ENCODE measurements at places on chromosomes 16 and 17. TPM values are rescaled to one million over a fixed set of nuclear protein-coding genes. Genes with fewer than 3 reads are reported as not detected.

DNA sequence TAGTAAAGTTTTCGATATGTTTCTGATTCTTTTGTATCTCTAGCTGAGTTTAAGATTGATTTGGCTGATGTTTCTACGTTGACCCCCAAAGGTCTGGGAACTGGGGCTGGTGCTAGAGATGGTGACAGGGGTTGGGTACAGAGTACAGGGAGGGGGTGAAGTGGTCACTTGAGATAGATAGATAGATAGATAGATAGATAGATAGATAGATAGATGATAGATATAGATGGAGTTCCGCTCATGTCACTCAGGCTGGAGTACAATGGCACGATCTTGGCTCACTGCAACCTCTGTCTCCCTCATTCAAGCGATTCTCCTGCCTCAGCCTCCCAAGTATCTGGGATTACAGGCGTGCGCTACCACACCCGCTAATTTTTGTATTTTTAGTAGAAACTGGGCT lies 1.8 kb upstream of the FBRS start:
- no peak overlapping the region for H3K4me3 ChIP-seq
- no peak for DNase-seq
- H3K4me1 ChIP-seq, result peaks cover 13% of the 10 kb centered on the region
- H3K27me3 ChIP-seq, result no peaks in the 10 kb centered on the region
- no peak overlapping the region for H3K27ac ChIP-seq

PLXDC1 gene
- 32.3 TPM for total RNA-seq

CCDC92B gene
- 0.18 TPM for total RNA-seq

DNA sequence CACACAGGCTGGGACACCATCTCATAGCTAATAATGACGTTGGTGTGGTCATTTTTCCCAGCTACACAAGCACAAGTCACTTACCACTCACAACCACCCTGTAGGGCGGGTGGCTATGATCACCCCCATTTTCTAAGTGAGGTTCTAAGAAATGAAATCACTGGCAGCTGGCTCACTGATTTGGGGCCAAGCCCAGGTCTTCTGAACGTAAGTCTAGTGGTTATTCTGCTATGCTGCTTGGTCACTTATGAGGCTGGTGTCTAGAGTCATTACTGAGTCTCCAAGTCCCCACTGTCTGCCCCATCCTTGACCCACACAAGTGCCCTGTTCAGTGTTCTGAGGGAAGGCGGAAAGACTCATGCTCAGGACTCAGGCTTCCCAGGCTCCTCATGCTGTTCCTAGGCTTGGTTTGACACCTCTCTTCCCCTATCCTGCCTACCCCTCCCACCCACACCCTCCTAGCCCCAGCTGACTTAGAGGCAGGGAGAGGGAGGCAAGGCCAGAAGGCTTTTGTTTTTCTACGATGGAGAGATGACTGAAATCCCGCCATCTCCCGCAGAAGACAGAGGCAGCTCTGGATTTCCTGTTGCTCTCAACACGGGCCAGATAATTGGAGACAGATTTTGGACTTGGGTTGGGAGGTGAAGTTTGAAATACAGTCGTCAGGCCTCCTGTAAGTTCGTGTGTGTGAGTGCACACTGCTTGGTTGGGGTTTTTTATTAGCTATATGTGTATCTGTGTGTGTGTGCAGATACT lies 32.2 kb downstream of the FZD2 start:
- H3K36me3 ChIP-seq, result no peaks in the 10 kb centered on the region
- H3K27ac ChIP-seq, result no peak overlapping the region
- H3K4me1 ChIP-seq, result peaks cover 5% of the 10 kb centered on the region

DNA sequence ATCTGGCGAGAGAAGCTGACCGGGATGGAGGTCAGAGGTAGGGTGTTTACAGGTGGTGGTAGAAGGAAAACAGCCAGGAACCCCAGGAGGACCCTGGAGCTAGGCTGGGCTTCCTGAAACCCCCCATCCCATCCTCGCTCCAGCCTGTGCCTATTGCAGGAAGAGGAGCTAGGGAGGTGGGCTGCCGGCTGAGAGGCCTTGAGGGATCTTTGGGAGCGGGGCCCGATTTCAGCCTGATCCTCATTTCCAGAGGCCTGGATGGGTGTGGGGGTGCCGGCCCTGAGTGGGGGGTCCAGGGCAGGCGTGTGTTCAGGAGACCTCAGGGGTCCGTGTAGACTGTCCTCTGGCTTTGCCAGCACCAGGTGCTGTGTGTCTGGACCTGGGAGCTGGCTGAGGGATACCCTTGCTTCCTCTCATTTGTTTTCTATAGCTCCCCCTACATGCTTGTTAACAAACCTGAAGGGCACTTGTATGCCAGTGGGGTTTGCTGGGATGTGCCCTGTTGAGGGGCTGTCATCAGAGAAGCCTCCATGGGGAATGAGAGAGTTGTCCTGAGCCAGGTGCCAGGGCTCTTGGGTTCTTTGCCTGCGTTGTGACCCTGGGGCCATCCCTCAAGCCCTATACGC lies 18.9 kb upstream of the RAP1GAP2 start:
- H3K4me1 ChIP-seq, result peaks cover 3% of the 10 kb centered on the region
- DNase-seq, result no peak
- H3K27ac ChIP-seq, result no peak overlapping the region
- no peaks in the 10 kb centered on the region for H3K27me3 ChIP-seq
- H3K36me3 ChIP-seq, result no peaks in the 10 kb centered on the region
- H3K4me3 ChIP-seq, result no peak overlapping the region
